ENCODE measurements at places on chromosomes 1 and 21.

DNA sequence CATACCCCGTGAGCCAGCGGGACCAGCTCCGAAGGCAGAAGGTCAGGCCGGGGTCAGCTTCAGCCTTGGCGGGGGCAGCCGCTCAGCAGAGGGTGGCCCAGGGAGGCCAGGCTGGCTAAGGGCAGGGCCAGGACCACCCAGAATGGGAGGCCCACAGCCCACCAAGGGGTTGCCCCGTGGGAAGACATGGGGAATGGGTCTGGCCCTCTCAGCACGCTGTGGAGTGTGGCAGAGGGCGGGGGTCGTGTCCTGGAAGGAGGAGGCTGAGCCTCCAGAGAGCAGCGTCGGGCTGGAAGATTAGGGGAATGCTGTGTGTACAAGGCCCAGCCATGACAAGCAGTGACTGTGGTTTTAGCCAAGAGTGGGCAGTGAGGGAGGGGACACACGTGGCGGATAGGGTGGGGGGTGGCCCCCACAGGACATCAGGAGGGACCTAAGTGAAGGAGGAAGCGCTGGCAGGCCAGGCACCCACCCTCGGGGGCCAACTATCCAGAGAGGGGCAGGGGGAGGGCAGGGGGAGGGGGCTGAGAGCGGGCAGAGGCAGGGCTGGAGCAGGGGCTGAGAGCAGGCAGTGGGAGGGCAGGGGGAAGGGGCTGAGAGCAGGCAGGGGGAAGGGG is 43.9 kb upstream of the POFUT2 start:
- no peak for DNase-seq

DNA sequence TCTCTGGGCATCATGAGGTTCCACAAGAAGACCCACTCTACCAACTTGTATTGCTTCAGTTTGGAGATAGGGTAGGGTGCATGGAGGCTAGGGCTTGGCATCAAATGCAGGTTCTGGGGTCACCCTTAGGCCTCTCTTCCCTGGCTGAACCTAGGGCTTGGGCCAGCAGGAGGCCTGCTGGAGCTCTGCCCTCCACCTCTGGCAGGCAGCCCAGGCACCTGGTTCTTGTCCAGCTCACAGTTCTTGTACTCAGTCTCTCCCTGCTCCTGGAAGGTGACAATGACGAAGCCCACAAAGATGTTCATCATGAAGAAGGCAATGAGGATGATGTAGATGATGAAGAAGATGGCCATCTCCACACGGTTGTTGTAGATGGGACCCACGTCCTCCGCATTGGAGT is 37.5 kb upstream of the KIF21B start:
- no peak for DNase-seq

GRCh38 chr1:78716186-78716585 is 66.6 kb downstream of the IFI44 start:
- no peak for DNase-seq

DNA sequence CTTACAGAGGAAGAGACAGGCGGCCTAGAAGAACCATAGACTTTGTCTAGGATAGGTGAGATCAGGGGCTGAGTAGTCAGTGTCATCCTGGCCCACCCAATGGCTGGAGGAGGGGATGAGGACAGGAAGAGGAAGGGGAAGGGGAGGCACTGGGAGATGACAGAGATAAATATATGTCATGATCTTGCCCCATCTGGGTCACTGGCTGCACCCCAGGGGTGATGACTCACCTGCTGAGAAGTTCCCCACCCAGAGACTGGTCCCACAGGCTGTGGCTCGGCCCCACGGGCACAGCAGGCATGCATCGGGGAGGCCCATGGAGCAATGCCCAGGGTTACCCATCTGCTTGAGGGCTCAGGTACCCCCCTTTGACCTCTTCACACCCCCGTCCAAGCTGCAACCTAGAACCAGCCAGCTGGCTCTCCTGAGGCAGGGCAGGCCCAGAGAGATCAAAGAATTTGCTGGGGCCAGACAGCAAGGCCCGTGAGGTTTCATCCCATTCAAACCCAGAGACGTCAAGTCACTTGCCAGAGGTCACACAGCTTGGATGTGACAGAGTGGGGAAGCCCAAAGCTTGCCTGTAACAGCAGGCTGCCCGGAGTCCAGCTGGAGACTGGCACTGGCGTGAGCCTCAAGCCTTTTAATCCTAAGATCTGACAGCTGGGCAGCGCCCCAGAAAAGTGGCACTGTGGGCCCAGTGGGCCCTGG is 34.7 kb upstream of the CASZ1 start:
- DNase-seq, result no peak

- DNase-seq, result no peak
Observed at GRCh38 chr1:76082062-76082461, 7.5 kb downstream of the ST6GALNAC3 start.

GRCh38 chr1:84360316-84360715 is 38.0 kb upstream of the DNASE2B start:
- DNase-seq, result no peak

Measured in T-helper 1 cell (primary cell).